ENCODE measurements at places on chromosomes 5 and 9.

GRCh38 chr5:143116814-143117213 is 286.7 kb downstream of the NR3C1 start:
- no peak for DNase-seq

GRCh38 chr5:157758706-157759105 is 15.2 kb downstream of the LSM11 start:
- no peak for DNase-seq

GRCh38 chr5:149735066-149735465 is 5.0 kb downstream of the PPARGC1B start:
- DNase-seq = no peak

DNA sequence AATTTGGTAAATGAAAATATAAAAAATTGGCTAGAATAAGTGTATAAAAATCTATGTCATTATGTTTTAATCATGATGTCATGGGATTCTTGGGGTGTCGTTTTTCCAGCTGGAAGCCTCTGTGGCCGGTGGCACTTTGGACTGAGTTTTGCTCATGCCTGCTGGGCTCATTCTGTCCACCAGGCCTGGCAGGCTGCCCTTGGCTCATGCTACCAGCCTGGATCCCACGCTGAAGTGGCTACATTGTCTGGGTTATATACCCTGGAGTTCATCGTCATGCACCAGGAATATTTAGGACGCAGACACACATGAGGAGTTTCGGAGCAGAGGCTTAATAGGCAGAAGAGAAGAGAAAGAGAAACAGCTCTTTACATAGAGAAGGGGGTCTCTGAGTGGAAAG is 1913.7 kb upstream of the WWC1 start:
- DNase-seq = no peak

- DNase-seq = no peak
These were observed 7.0 kb upstream of the GADD45G start for GRCh38 chr9:89597711-89598362.

GRCh38 chr5:131509801-131510200 is 125.2 kb downstream of the RAPGEF6 start:
- DNase-seq = no peak

DNA sequence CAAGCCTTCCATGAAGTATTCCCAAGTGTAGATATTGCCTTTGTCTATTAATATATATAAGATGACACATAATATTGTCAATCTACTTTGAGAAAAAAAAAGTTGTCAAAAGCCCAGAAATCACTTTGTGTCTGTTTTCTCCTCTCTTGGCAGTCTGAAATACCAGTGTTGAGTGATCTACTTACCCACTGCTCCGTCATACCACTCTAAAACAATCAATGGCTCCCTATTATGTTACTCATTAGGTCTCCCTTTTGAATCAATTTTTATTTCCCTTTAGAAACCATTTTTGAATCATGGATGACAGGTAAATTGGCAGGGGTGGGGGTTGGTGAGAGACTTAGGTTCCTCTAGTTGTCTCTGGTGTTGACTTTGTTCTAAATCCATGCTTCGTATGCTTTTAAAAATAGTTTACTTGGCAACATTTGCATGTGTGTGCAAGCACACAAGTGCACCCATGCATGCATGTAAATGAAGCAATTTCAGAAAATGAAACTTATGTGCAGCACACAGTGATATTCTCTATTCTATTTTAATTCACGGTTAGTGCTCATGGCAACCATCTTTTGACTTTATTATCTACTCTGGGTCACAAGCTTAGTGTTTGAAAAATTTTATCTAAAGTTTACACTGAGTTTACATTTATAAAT is 378.9 kb downstream of the RAB3C start:
- DNase-seq = no peak

DNA sequence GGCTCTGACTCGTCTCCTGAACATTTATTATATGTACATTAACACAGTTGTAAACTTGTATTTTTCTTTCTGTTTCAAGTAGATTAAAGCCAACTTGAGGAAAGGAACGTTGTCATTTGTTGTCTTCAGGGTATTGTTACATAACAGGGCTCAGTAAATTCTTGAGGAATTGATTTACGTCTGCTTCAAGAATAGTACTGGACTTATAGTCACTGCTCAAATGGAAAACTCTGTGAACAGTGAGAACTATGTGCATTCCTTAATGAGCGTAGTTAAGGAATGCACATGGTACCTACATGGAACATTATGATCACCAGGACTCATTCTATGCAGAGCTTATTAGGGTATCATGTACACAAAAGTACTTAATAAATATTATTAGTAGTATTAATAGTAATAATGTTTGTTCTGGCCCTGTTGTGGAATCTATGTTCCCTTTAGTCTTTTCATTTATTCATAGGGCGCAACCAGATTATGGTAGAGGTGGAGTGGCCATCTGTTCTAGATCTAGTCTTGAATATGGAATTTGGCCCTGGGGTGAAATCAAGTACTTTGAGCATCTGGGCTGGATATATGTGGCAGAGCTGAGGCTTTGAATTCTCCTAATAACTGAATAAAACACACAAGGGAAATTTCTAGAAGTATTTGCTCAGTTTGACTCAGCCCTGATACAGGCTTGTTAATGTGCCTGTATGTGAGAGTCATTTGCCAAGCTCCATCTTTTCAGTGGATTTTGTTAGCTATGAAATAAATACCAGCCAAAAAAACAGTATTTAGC is 108.6 kb upstream of the SH3GL2 start:
- no peak for DNase-seq

GRCh38 chr9:22650145-22650544 is 203.5 kb downstream of the DMRTA1 start:
- DNase-seq = no peak

- DNase-seq = no peak
These were observed 16.7 kb upstream of the TNFSF8 start for GRCh38 chr9:114947058-114947457.

- no peak for DNase-seq
These were observed 308.6 kb upstream of the RPS23 start for GRCh38 chr5:82586661-82587310.

- no peak for DNase-seq
These were observed 20.4 kb downstream of the UHRF2 start for GRCh38 chr9:6433410-6433809.

DNA sequence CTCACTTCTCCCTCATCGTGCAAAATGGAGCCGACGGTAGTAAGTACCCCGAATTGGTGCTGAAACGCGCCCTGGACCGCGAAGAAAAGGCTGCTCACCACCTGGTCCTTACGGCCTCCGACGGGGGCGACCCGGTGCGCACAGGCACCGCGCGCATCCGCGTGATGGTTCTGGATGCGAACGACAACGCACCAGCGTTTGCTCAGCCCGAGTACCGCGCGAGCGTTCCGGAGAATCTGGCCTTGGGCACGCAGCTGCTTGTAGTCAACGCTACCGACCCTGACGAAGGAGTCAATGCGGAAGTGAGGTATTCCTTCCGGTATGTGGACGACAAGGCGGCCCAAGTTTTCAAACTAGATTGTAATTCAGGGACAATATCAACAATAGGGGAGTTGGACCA is 979 bp downstream of the PCDHGA12 start:
- no peak for DNase-seq

- DNase-seq = no peak
These were observed 33.3 kb upstream of the FOXE1 start for GRCh38 chr9:97819735-97820134.

- DNase-seq = no peak
These were observed 27.2 kb downstream of the PCDHGC5 start for GRCh38 chr5:141515946-141516671.

- DNase-seq = no peak
These were observed 1.2 kb upstream of the SQSTM1 start for GRCh38 chr5:179819296-179820126.

GRCh38 chr9:126919193-126919592 is 4.6 kb downstream of the RALGPS1 start:
- DNase-seq = no peak

DNA sequence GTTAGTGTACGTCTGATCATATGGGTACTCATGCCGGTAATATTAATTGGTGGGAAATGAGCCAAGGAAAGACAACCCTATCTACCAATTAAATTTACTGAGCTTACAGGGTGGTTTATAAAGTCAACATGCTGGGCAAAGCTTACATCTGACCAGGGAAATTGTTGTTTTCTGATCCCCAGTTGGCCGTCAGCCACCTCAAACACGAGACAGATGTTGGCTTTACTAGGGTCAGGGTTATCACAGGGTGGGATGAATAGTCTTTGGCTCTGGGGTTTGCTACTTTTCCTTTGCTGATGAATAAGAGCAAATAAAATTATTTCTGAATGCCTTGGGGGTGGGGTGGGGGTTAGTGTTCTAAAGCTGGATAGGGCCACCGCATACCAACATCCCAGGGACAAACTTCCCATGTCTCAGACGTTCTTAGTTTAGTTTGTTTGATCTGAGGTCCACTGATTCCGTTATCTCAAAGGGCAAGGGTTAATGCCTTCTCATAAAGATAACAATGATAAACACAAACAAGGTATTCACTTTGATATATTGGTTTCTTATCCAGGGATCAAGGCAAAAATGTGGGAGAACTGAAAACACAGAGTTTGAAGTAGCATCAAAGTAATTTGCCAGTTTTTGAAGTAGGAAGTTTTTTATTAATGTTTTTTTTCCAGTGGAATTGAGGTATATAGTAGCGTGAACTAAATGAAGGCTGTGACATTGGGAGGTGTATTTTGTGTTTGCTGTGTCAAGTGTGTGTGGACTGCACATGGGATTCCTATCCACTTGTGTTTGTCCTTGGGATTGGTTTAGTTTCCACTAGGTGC is 109.1 kb upstream of the RPS23 start:
- no peak for DNase-seq

DNA sequence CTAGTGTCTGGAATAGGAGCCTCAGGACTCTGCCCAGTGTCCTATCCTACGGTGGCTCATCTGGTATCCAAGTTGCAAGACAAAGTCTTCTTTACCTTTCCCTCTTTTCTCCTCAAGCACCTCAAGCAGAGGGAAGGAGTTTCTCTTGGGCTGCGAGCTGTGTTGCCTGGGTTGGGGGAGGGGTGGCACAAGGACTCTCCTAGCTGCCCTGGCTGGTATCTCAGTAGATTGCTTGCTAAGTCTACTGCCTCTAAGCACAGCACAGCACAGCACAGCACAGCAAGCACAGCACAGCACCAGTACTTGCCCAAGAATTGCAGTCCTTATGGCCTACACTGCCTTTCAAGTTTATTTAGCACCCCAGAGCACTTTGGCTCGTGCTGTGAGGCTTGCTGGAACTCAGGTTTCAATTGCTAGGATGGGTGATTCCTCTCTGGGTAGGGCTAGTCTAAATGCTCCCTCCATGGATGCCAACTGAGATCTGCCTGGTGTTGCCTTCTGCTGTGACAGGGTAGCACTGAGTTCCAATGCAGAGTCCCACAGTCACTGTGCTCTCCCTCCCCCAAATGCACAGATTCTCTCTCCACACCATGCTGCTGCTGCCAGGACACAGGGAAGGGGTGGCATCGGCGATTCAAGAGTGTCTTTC is 213.1 kb upstream of the POU5F2 start:
- DNase-seq = no peak

DNA sequence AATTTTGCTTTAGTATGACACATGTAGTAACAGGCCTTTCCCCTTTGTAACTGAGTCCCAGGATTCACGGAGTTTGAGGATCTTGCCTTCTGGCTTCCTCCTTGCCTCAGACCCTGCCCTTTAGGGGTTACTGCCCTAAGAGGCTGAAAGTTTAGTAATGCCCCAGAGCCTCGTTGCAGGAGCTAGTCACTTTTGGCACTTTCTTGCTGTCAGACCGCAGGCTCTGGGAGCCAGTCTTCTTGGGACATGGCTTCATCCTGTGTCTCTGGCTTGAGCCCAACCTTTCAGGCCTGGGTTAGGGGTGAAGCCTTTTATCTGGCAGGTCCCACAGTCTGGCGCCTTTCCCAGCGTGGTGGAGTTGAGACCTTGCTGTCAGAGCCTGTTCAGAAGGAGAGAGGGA is 185.6 kb upstream of the DMRT1 start:
- DNase-seq = no peak

- DNase-seq = no peak
These were observed 31.8 kb downstream of the SEC61B start for GRCh38 chr9:99253772-99254431.

- DNase-seq = peak; percentile 51
These were observed 140.5 kb upstream of the TUT7 start for GRCh38 chr9:86494644-86495111.

DNA sequence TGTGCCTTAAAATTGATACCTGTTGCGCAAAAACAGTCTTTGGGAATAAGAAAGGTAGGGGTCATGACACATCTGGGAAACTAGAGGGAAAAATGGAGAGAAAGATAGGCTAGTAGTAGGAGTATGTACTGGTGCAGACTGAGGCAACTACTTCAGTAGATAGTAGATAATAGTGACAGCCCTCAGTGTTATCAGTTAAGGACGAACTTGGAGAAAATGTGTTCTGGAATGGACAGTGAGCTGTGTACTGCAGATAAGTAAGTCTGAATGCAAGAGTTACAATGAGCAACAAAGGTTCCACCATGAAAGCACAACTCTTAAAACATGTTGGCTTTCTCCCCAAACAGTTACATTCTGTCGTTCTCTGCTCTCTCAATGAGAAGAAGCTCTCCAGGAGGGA is 6.5 kb upstream of the INSL6 start:
- DNase-seq = no peak

- no peak for DNase-seq
These were observed 161.0 kb downstream of the ELAVL2 start for GRCh38 chr9:23665051-23665450.

DNA sequence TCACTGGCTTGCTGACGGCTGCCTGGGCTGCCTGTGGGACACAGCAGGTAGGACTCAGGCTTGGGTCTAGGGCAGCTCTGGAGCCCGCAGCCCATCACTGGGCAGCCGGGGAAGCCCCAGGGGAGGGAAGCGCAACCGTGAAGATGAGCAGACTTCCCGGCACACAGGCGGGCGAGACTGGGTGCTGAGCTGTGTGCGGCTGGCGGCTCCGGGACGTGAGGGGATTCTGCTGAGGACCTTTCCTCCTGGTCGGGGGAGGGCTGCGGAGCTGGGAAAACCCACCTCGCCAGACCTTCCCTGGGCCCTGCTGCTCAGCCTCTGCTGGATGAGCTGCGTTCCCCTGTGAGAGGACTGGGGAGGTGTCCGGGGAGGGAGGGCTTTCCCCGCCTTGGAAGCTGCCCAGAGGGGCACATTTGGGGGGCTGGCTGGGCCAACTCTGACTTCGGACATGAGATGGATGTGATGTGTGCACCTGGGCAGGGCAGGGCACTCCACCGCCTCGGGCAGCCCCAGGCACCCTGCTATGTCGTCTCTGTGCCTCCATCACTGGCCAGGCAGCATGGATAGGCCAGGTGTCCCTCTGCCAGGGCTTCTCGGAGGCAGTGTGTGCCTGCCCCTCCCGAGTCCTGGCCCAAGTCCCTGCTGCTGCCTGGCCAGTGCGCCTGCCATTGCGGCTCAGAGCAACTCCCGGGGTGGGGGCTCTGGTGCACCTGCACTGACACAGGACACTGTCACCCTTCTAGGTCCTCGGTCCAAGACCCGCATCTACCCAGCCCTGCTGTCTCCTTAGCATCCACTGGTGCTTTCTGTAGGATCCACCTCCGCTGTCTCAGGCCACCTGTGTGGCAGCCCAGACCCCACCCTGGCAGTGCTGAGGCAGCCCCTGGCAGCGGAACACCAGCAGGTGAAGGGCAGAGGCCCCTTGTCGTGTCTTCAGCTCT is 66.4 kb downstream of the COL5A1 start:
- no peak for DNase-seq

GRCh38 chr9:1927546-1927945 is 87.6 kb upstream of the SMARCA2 start:
- no peak for DNase-seq
